CD4-positive, alpha-beta memory T cell (primary cell): ENCODE measurements at places on chromosomes 11 and 22. TPM values are rescaled to one million over a fixed set of nuclear protein-coding genes. Genes with fewer than 3 reads are reported as not detected.

Gene TRIM6
- polyA plus RNA-seq: not detected

Gene WNT7B
- polyA plus RNA-seq: not detected

Gene ANKK1
- 0.24 TPM for polyA plus RNA-seq

Gene ART5
- polyA plus RNA-seq: not detected

Gene CALCA
- polyA plus RNA-seq: not detected

Gene KLHDC7B
- polyA plus RNA-seq: 4.3 TPM

Gene ART1
- polyA plus RNA-seq: not detected

Gene DRD4
- polyA plus RNA-seq: not detected

Gene RASL10A
- polyA plus RNA-seq: not detected

Gene TRIM51
- polyA plus RNA-seq: not detected

DNA sequence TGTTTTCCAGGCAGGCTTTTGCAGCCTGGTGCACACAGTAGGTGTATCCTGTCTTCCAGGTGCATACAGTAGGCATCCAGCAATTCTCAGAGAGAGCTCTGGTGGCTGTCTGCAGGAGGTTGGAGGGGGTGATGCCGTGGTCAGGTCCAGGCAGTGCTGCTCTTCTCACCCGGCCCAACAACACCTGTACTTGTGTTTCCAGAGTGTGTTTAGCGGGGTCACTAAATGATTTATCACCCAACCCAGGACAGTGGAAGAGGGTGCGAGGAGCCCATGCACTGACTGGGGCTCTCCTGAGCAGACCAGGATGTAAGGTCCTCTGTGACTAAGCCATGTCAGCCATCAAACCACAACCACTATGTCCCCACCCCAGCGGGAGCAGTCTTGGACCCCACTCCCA lies 18.6 kb upstream of the FGF3 start:
- DNase-seq: no peak

- no peak for DNase-seq
Measured at GRCh38 chr11:26950260-26950719, 43.6 kb upstream of the FIBIN start.

DNA sequence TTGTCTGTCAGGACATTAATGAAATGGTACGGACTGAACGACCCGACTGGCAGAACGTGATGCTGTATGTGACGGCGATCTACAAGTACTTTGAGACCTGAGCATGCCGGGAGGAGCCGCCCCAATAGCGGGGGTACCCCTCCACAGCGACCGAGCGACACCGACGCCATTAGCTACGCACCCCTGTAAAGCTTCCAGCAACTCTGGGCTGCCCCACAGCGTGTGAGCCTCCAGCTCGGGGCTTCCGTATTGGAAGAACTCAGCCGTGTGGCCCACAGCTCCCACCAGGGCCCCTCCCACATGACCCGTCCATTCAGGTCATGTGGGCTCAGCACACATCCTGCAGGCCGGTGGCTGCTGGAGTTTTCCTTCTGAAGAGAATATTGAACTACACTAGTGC lies 12.9 kb upstream of the ADORA2A start:
- DNase-seq: no peak

DNA sequence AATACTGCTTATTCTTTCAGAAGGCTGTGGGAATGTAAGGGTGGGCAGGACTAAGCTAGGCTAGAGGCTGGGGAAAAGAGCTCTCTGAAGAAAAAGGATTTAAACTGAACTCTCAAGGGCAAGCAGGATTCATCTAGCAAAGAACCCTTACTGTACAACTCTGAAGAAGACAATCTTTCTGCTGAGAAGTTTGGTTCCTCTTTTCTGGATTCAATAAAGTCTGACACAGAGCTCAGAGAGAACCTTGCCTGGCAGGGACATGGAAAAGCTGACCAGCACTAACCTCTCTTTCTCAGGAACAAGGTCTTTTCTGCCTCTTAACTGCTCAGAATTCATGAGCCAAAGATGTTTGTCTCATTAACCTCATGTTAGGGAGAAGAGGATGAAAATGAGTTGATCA lies 388.4 kb upstream of the DDI1 start:
- no peak for DNase-seq

DNA sequence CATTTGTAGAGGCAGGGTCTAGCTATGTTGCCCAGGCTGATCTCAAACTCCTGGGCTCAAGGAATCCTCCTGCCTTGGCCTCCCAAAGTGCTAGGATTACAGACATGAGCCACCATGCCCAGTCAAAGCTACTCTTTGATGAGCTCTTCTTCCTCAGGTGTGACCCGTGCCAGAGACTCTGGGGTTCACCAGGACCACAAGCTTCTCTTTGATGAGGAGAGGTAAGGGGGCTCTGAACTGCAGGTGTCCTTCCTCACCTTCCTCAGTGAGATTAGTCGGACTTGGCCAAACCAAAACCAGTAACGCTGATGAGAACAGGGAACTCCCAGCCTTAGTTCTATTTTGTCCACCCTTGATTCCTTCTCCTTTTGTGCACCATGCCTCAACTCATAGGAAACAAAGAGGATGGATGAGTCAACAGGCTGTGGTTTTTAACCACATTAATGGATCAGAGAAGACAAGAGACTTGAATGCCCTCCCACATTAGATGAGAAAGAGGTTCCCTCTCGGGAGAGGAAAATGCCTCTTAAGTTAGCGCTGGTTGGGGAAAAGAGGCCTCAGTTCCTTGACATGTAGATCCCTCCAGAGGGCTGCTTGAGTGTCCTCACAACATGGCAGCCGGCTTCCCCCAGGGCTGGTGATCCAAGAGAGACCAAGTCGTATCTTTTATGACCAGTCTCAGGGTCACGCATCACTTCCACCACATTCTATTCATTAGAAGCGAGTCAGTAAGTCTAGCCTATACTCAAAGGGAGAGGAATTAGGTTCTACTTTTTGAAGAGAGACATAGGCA lies 25.7 kb upstream of the CTR9 start:
- DNase-seq: peak; percentile 19

GRCh38 chr11:118641397-118642019 lies 34.1 kb downstream of the PHLDB1 start:
- no peak for DNase-seq

DNA sequence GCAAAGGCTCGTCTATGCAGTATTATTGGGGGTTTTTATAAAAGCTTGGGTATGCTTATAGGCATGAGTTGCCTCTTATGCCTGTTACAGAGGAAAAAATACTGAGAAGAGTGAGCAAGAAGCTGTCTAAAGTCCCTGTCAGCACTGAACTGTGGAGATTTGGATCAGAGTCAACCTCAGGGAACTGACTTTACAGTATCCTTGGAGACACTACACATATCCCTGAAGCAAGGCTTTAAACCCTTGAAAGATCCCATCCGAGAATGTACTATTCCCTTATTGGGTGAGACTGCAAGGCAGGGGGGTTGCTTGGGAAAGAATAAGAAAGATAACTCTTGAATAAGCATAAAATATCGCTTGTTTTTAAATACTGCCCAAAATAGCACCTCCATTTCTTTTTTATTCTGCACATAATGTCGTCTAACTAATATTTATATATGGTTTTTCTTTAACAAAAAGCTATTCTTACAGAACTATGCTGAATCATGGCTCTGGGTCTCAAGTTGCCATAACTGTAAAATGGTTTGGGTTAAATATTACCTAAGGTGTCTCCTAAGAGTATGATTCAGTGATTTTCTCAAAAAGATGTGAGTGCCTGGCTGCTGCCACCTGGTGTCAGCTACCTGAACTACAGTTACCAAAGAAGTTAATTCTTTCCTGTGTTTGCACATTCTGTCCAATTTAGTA lies 1062.8 kb downstream of the DLG2 start:
- DNase-seq: no peak

DNA sequence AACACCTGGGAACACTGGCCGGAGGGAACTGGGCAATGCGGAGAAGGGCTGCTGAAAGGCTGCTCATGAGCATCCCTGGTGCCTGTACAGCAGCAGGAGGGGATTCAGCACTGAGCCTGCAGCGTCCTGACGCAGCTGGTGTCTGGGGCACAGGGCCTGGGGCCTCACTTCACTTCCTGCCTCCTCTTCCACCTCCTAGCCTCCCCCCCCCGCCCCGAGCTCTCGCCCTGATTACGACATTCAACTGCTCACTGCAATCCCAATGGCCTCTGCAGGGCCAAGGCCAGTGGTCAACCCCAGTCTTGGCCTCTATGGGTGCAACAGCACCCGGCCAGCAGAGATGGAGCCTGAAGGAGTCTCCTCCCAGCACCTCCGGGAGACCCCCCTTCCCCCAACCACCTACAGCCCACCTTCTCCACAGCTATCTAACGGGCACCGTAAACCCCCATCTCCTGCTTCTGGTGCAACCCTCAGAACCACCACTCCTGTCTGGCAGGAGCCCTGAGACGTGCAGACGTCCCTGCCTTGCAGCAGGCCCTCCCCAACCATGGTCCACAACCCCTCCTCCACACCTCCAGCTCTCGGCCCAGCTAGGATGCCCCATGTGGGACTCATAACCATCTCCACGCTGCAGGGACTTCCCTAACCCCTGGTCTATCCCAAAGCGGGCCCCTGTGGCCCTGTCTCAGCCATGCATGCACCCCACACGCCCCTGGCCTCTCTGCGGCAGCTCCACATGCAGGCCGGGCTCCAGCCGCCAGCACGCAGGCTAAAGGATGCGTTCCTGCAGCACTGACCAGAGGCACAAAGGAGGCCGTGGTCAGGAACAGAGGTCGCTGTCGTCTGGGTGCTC lies 38.2 kb downstream of the BRD1 start:
- peak; percentile 69 for DNase-seq

GRCh38 chr11:98300719-98301118 lies 720.0 kb upstream of the CNTN5 start:
- no peak for DNase-seq

GRCh38 chr11:32033491-32033890 lies 57.4 kb upstream of the RCN1 start:
- DNase-seq: no peak

GRCh38 chr22:31400023-31400397 lies 606 bp downstream of the DRG1 start:
- no peak for DNase-seq

DNA sequence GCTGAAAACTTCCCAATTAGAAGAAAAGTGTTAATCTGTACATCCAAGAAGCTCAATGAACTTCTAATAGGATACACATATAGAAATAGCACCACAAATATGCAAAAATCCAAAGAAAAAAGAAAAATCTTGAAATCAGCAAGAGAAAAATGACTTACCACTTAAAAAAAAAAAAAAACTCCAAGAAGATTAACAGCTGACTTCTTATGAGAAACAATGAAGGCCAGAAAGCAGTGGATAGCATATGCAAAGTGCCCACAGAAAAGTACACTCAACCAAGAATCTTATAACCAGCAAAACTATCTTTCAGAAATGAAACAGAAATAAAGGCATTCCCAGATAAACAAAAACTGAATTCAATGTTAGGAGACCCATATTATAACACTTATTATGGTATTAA lies 29.9 kb upstream of the OR5B12 start:
- no peak for DNase-seq

DNA sequence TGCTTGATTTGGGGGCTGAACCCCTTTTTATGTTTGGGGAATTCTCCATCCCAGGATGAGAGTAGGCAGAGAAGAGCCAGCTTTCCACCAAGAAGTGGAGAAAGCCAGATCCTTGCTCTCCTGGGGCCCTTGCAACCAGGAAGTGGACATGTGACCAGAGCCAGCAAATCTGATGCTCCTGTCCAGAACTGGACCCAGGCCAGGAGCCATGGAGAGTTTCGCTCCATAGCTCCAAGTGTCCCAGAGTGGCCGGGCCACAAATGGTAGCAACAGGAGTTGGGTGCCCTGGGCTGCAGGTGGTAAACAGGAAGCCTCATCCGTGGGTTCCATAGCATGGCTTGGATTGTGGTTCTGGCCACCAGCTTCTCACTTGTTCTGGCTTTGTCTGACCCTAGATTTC lies 93.9 kb upstream of the CD82 start:
- no peak for DNase-seq

GRCh38 chr11:2208691-2209369 lies 37.2 kb upstream of the TH start:
- DNase-seq: no peak

- DNase-seq: no peak
Measured at GRCh38 chr11:63505857-63506528, at the start of gene LGALS12. LGALS12 (plus strand) TSS chr11:63506084; CDS start chr11:63506459, 375 bp downstream.

- no peak for DNase-seq
Measured at GRCh38 chr22:17862646-17863181, 88.4 kb upstream of the BID start.

- DNase-seq: peak; percentile 42
Measured at GRCh38 chr22:32200752-32201151, 4.1 kb downstream of the RFPL2 start.

- DNase-seq: no peak
Measured at GRCh38 chr11:103928802-103929161, 107.7 kb upstream of the DDI1 start.

DNA sequence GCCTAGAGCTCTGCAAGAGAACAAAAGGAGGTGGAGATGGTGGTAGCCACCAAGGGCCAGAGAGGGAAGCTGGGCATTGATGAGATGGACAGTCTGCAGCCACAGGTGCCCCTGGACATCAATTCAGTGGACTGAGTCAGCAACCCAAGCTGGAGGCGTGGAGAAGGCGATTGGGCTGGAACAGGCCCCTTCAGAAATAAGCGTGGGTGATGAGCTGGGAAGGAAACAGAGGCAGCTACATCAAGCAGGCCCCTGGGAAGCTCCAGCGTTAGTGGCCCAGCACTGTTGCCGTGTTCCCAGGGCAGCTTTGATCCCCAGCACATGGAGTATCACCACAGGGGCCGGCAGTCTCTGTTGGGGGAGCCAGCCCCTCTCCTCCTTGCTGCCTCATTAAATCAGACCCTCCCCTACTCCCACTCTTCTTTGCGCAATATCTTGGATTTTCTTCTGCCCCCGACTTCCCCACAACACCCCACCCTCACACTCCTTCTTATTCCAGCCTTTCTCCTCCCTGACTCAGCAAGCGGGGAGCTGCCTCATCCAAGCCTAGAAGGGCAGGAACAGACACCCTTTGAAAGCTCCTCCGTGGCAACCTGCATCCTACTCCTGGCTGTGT lies 31.7 kb upstream of the OAF start:
- DNase-seq: no peak

DNA sequence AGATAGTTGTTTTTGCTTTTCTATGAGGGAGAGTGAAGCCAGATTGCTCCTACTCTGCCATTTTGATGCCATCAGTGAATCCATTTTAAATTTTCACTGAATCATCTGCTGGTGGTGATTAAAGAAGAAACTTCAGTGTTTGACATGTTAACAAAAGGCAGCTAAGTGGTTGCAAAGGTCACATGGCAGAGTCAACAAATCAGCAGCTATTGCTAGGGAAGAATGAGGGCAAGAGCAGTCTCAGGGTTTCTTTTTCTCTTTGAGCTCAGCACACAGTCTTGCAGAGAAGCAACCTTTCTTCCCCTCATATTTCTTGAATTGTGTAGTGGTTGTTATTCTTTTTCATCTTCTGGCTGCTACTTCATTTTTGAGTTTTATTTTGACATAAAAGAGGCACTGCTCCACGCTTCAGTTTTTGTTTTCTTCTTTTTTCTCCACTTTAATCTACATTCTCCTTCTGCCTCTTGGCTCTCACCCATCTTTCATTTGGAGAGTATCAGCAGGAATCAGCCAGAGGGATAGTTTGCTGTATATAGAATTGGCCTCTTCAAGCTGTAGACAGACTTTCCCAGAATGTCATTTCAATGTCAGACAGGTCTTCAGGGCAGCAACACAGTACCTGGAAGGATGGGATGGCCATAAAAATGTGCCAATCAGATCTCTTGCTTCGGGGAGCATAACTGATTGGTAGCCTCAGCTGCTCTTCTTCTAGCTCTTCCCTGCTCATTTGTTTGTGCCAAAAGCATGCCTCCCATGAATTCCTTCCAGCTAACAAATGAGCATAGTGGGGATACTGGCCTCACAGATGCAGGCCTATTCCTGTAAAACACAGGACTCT lies 153.9 kb downstream of the TRPC6 start:
- DNase-seq: no peak
